Naive thymus-derived CD8-positive, alpha-beta T cell (primary cell): ENCODE measurements at places on chromosomes 16 and 17. TPM values are rescaled to one million over a fixed set of nuclear protein-coding genes. Genes with fewer than 3 reads are reported as not detected.

The CHST4 gene
- not detected for total RNA-seq

The NARF gene
- total RNA-seq = 70.1 TPM

The KRTAP2-1 gene
- not detected for total RNA-seq

The DHRS7C gene
- not detected for total RNA-seq

The ENPP7 gene
- total RNA-seq = 0.29 TPM

The SLC35G6 gene
- total RNA-seq = not detected

The CUEDC1 gene
- total RNA-seq = 0.55 TPM

The PRAC1 gene
- not detected for total RNA-seq

The CFAP20 gene
- total RNA-seq = 25.3 TPM

The TPSAB1 gene
- not detected for total RNA-seq

The GRIN2A gene
- not detected for total RNA-seq

The CAPNS2 gene
- not detected for total RNA-seq

The LGALS9B gene
- total RNA-seq = not detected

The TAT gene
- total RNA-seq = not detected
